Activated T-cell treated with anti-CD3 and anti-CD28 coated beads, Interleukin-2, amount 50 U/mL, for 1 hour (primary cell): ENCODE measurements at places on chromosomes 2 and 18.

GRCh38 chr2:218659988-218660358, 490 bp downstream of the BCS1L start:
- DNase-seq, result no peak

GRCh38 chr2:74026687-74027241, 42.1 kb downstream of the TET3 start:
- no peak for DNase-seq

GRCh38 chr18:24876266-24876665, 415.8 kb downstream of the HRH4 start:
- no peak for DNase-seq

GRCh38 chr2:25257032-25257552, 84.6 kb downstream of the DNMT3A start:
- no peak for DNase-seq

DNA sequence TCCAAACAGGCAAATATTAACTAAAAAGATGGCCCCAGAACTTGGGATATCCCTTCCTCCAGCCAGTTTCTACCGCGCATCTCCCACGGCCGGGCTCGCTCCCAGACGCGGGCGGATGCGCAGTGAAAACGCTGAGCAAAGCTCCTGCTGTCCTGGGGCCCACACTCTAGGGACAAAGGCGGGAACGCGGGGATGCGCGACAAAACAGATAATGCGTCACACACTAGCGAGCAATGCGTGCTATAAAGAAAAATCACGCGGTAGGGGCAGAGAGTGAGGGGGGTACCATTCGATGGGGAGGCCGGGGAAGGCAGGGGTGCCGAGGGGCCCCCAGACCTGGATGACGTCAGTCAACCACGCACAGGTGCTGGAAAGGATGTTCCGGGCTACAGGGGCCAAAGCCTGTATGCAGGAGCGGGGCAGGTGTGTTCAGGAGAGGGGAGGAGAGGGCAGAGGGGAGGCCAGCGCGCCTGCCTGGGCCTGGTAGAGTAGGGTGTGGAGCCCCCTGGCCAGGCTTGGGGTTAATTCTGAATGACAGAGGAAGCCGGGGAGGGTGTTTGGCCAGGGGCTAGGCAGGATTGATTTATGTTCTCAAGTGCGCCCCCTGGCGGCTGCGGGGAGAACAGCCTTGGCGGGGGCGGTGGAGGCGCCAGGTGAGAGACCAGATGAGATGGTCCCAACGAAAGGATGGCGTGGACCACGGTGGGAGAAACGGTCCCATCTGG, 14.9 kb upstream of the ITM2C start:
- peak; percentile 79 for DNase-seq

DNA sequence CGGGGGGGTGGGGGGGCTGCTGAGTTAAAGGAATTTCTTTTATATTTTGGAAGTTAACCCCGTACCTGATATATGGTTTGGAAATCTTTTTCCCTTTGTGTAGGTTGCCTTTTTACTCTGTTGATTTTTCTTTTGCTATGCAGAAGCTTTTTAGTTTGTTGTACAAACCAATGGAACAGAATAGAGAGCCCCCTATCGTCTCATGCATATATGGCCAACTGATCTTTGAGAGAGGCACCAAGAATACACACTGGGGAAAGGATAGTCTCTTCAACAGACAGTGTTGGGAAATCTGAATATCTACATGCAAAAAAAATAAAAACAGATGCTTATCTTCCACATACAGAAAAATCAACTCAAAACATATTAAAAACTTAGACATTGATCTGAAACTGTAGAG, 647.8 kb upstream of the KLHL29 start:
- DNase-seq, result no peak
